Muscle of leg (tissue), 16 donors: ENCODE measurements at places on chromosomes 12 and 14.
A peak's percentile ranks its signal among the peaks of the same experiment; 100 is the strongest.

GRCh38 chr12:122850695-122851350, 15.6 kb downstream of the HIP1R start:
- no peak overlapping the region for H3K4me3 ChIP-seq
- H3K36me3 ChIP-seq = no peaks in the 10 kb centered on the region
- DNase-seq = no peak
- H3K4me1 ChIP-seq = peaks cover 17% of the 10 kb centered on the region
- H3K27ac ChIP-seq = no peak overlapping the region

- DNase-seq = no peak
- no peaks in the 10 kb centered on the region for H3K36me3 ChIP-seq
- no peaks in the 10 kb centered on the region for H3K27me3 ChIP-seq
- no peak overlapping the region for H3K27ac ChIP-seq
Measured at GRCh38 chr12:795305-795704, 42.9 kb downstream of the WNK1 start.

- no peaks in the 10 kb centered on the region for H3K36me3 ChIP-seq
- H3K4me1 ChIP-seq = peaks cover 15% of the 10 kb centered on the region
- H3K27me3 ChIP-seq = no peaks in the 10 kb centered on the region
- H3K4me3 ChIP-seq = no peak overlapping the region
Measured at GRCh38 chr12:108109504-108109903, 19.6 kb upstream of the WSCD2 start.

DNA sequence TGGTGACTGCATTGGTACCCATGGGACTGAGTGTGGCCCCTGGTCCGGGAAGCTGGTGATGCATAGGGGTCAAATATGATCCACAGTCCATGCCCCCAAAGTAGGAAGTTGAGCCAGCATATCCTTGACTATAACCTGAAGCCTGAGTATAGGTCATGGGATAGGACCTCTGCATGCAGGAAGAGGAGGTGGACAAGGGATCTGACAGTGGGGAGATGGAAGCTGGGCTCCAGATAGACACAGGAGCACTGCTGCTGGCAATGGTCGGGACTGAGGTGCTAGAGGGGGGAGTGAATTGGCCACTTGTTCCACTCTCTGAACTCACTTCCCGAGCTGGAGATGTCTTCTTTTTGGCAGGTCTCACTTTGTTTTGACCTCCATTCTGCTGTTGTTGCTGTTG, 8.4 kb downstream of the OTX2 start:
- no peak for DNase-seq
- no peak overlapping the region for H3K27ac ChIP-seq
- H3K4me3 ChIP-seq = no peak overlapping the region
- no peaks in the 10 kb centered on the region for H3K36me3 ChIP-seq

GRCh38 chr14:53295985-53296582, 143.0 kb upstream of the DDHD1 start:
- H3K4me3 ChIP-seq = no peak overlapping the region
- no peaks in the 10 kb centered on the region for H3K4me1 ChIP-seq
- no peak overlapping the region for H3K27ac ChIP-seq
- peak; percentile 50 for DNase-seq

GRCh38 chr14:103070971-103071542, 13.0 kb upstream of the LBHD2 start:
- no peak overlapping the region for H3K4me3 ChIP-seq
- H3K27me3 ChIP-seq = peaks cover 2% of the 10 kb centered on the region
- no peaks in the 10 kb centered on the region for H3K36me3 ChIP-seq
- no peak for DNase-seq

- H3K27me3 ChIP-seq = no peaks in the 10 kb centered on the region
- H3K36me3 ChIP-seq = no peaks in the 10 kb centered on the region
- no peak for DNase-seq
Measured at GRCh38 chr14:36426836-36427235, 93.2 kb downstream of the NKX2-1 start.

DNA sequence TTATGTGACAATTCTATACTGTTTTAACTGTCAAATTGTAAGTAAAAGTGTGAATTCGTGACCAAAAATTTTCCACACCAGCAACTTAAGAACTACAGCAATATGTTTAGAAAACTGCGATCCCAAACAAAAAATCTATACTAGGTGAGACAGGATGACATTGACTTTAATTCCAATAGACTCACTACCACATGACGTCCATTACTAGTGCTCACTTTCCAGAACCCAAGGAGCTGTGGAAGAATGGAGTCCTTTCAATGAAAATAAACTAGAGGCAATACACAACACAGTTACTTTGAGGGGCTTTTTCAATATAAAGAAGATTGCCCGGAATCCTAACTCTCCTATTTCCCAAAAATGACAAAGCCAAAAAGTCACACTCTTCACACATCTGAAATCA, 1.4 kb downstream of the EPS8 start:
- no peaks in the 10 kb centered on the region for H3K36me3 ChIP-seq
- H3K27ac ChIP-seq = peak overlapping the region; percentile 83
- peaks cover 6% of the 10 kb centered on the region for H3K27me3 ChIP-seq
- H3K4me3 ChIP-seq = peak overlapping the region; percentile 66
- DNase-seq = peak; percentile 46
- H3K4me1 ChIP-seq = peaks cover 6% of the 10 kb centered on the region

- peak; percentile 94 for DNase-seq
- peaks cover 25% of the 10 kb centered on the region for H3K36me3 ChIP-seq
- no peak overlapping the region for H3K4me3 ChIP-seq
- peaks cover 8% of the 10 kb centered on the region for H3K27me3 ChIP-seq
- H3K27ac ChIP-seq = peak overlapping the region; percentile 86
Measured at GRCh38 chr12:121795034-121795968, 1.8 kb upstream of the RHOF start.

GRCh38 chr14:89773644-89774316, 180.8 kb downstream of the EFCAB11 start:
- H3K36me3 ChIP-seq = no peaks in the 10 kb centered on the region
- DNase-seq = peak; percentile 50
- H3K4me1 ChIP-seq = peaks cover 12% of the 10 kb centered on the region
- H3K27me3 ChIP-seq = no peaks in the 10 kb centered on the region

- peaks cover 3% of the 10 kb centered on the region for H3K4me1 ChIP-seq
- H3K4me3 ChIP-seq = no peak overlapping the region
- H3K27ac ChIP-seq = no peak overlapping the region
- DNase-seq = no peak
- no peaks in the 10 kb centered on the region for H3K27me3 ChIP-seq
Measured at GRCh38 chr14:31994391-31995033, 82.6 kb upstream of the ARHGAP5 start.

- no peaks in the 10 kb centered on the region for H3K4me1 ChIP-seq
- no peak overlapping the region for H3K4me3 ChIP-seq
- DNase-seq = no peak
- H3K27ac ChIP-seq = no peak overlapping the region
- H3K36me3 ChIP-seq = no peaks in the 10 kb centered on the region
Measured at GRCh38 chr12:92356425-92356824, 210.8 kb upstream of the BTG1 start.

DNA sequence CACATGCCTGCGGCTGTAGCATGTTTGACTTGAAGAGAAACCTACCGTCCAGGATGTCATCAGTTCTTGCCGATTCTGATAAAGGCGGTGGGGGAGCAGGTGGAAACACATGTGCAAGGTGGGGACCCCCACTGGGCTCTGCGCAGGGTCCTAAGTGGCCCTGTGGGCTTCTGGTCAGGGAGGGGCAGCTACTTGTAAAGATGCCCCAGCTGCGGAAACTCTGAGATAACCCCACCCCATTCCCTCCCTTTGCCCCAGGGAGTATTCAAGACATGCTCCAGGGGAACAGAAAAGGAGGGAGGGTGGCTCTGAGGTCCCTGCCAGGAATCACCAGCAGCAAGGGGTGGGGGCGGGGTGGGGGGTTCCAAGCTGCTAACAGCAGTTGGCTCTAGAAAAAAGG, 67.6 kb downstream of the PIWIL1 start:
- no peaks in the 10 kb centered on the region for H3K36me3 ChIP-seq
- no peak overlapping the region for H3K27ac ChIP-seq
- no peak for DNase-seq
- H3K4me3 ChIP-seq = no peak overlapping the region
- no peaks in the 10 kb centered on the region for H3K27me3 ChIP-seq

- H3K4me3 ChIP-seq = no peak overlapping the region
- H3K36me3 ChIP-seq = no peaks in the 10 kb centered on the region
- no peaks in the 10 kb centered on the region for H3K4me1 ChIP-seq
- DNase-seq = peak; percentile 53
- H3K27ac ChIP-seq = no peak overlapping the region
Measured at GRCh38 chr12:28063355-28063880, 90.9 kb upstream of the PTHLH start.

GRCh38 chr14:65304963-65305362, 107.6 kb upstream of the FUT8 start:
- H3K4me1 ChIP-seq = peaks cover 3% of the 10 kb centered on the region
- no peak overlapping the region for H3K27ac ChIP-seq
- no peak overlapping the region for H3K4me3 ChIP-seq
- DNase-seq = no peak
- H3K36me3 ChIP-seq = no peaks in the 10 kb centered on the region

DNA sequence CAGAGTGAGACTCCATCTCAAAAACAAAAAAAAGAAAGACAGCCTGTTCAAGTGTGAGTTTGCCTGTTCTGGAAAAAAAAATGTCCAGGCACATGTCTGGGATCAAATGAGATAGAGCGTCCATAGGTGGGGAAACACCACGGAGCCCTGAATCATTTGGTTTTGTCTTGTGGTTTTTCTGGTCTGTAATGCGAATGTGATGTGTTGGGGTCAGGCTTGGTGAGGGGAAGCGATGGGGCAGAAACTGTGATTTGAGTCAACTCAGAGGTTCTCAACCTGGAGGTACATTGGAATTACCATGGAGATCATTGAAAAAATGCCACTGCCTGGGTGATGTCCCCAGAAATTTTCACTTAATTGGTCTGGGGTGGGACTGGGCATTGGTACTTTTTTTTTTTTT, 183.9 kb upstream of the PWP1 start:
- H3K4me1 ChIP-seq = no peaks in the 10 kb centered on the region
- no peak overlapping the region for H3K27ac ChIP-seq
- no peak overlapping the region for H3K4me3 ChIP-seq
- H3K27me3 ChIP-seq = no peaks in the 10 kb centered on the region
- DNase-seq = no peak

DNA sequence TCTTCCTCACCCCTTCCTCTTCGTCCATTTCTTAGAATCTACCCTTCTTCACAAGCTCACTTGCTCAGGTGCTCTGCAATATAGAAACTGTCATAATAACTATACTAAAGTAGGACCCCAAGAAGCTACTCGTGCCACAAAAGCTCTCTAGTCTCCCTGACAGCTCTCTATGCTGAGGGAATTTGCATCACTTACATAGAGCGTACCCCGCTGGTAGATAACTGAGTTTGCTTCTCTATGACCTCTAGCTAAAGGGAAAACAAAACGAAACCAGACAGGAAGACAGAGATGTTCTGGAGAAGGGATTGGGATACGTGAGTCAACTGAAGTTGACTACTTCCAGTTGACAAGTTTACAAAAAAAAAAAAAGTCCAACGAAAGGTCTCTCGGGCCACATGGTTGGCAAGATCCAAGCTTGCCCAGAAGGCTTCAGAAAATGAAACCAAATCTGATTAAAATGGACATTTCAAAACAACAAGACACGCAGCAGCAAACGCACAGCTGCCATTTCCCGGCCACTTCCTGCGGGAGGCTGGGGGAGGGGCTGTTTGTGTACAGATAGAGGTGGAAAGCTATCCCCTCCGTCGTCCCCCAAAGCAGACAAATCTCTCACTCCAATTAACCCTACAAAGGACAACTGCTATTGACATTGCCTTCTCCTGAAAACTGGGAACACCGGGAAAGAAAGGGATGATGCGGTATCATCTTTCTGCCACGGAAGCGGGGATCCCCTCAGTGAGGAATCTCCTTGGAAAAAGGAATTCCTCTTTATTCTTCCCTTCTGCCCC, 1.3 kb downstream of the BAZ2A start:
- peaks cover 10% of the 10 kb centered on the region for H3K36me3 ChIP-seq
- peaks cover 40% of the 10 kb centered on the region for H3K4me1 ChIP-seq
- H3K27me3 ChIP-seq = no peaks in the 10 kb centered on the region
- H3K4me3 ChIP-seq = peak overlapping the region; percentile 92
- peak; percentile 85 for DNase-seq

DNA sequence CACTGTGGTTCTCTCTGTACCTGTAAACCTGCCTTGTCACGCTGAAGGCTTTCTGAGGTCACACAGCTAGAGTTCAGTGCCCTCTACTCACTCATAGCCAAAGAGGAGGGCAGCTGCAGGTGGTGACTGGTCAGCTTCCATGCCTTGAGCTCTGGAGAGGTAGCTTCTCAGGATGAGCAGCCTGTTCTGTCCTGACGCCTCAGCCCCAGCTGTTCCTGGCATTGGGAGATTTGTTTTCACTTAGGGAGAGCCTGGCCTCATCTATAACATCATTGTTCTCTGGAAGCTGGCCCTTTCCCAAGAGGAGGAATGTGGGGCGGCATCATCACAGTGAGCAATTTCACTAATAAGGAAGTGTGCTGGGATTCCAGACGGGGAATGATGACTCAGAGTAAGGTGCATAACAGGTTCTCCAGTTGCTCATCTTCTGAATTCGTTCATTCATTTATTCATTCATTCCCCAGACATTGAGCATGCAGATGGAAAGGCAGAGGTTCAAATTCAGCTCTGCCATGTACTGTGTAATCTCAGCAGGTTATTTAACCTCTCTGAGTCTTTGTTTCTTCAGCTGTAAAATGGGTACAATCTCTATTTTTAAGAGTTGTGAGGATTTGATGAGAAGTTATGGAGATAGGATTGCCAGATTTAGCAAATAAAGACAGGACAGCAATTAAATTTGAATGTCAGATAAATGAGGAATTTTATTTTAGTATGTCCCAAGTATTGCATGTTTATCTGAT, 255.8 kb upstream of the CRY1 start:
- no peak overlapping the region for H3K4me3 ChIP-seq
- H3K27ac ChIP-seq = no peak overlapping the region
- H3K4me1 ChIP-seq = peaks cover 3% of the 10 kb centered on the region
- H3K36me3 ChIP-seq = no peaks in the 10 kb centered on the region
- no peaks in the 10 kb centered on the region for H3K27me3 ChIP-seq

DNA sequence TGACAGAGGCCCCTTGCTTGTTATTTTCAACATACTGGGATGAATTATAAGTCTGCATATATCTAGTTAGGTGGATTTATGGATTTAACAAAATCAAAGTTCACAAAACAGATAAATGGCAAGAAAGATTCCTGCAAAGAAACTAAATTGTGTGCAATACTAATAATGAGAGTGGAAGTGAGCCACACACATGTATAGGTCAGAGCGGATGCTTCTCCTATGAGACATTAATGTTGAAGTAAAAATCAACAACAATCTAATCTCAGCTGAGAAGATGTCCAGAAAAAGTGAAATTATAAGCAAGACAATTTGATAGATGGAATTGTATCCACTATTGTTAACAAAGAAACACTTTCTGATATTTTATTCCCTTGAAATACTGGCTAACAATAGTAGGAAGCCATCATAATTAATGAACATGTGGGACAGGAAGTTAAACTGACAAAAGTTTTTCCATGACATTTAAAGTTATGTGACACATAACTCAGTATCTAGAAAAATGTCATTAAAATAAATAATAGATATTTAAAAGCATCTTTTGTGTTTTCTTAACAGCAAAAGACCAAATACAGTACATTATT, 39.7 kb downstream of the RAD51B start:
- H3K4me1 ChIP-seq = no peaks in the 10 kb centered on the region
- no peak overlapping the region for H3K4me3 ChIP-seq
- DNase-seq = no peak
- H3K27ac ChIP-seq = no peak overlapping the region
